ENCODE measurements at places on chromosomes 6 and 20. TPM values are rescaled to one million over a fixed set of nuclear protein-coding genes. Genes with fewer than 3 reads are reported as not detected.

PPARD gene
- 7.7 TPM for polyA plus RNA-seq

ANKRD6 gene
- 2.8 TPM for polyA plus RNA-seq

DNA sequence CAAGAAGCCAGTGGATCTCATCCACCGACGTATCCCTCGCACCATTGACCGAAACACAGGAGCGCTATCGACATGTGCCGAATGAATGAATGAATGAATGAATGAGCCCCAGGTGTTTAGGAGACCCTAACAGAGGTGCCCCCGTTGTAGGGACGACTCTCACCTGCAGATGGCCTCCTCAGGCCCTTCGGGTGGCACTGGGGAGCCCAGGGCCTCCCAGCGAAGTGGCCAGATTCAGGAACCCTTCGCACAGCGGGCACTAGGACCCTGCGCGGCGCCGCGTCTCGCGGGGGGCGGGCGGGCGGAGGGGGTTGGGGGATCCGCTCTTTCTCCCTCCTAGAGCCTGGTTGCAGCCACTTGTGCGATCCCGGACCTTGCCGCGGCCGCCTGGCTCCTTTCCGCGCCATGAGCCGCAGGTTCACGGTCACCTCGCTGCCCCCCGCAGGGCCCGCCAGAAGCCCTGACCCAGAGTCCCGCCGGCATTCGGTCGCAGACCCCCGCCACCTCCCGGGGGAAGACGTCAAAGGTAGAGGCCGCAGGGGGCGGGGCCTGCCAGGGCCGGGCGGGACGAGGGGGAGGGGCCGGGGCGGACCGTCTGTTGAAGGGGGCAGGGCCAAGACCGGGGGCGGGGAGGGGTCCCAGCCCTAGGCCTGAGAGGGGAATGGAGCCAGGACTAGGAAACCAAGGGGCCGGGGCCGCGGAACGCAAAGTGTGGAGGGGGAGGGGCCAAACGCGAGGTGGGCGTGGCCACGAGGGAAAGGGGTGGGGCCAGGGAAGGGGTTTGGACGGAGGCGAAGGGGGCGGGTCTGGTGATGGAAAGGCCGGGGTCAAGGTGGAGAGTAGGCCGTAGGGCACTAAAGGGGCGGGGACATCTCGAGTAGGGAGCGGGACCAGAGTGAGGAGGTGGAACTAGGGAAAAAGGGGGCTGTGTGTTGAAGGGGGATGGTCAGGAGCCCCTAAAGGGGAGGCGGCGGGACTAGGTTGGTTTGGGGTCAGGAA is 7.4 kb upstream of the SLC12A5 start:
- DNase-seq: peak; percentile 53

GRCh38 chr20:62306414-62307187 is 3.8 kb downstream of the ADRM1 start:
- no peak for DNase-seq

DNA sequence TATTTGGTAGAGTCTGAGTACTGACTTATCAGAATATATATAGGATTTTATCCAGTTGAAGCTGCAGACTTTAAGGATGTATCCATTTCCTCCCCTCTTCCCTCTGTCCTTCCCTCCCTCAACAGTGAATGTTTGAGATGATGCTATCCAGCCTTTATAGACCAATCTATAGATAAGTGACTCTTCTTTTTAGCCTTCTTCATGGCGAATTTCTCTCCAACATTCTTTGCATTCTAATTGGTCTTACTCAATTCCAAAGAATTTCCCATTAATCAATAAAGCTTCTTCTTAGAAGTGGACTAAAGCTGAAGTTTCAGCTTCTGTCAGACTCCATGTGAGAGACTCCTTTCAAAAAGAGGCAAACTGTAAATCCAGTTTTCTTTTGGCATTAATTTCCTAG is 99.3 kb downstream of the AIG1 start:
- no peak for DNase-seq

DNA sequence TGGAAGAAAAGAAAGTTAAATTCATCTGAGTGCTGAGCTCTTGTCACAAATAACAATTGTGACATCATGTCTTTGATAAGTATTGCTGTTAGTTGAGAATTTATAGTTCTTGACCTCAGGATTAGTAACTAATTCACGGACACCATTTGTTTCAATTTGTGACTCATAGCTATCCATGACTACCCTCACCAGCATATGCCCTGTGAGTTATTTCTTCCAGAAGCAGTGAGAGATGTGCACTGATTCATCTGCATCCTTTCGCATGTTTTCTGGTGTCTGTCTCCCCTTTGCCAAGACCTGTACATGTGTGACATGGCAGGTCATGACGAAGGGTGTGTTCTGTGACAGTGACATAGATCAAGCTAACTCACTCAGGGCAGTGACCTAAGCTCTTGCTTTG is 86.9 kb downstream of the SOBP start:
- no peak for DNase-seq

- no peak for DNase-seq
Measured at GRCh38 chr20:48790473-48791003, 37.3 kb downstream of the PREX1 start.

GRCh38 chr6:73109659-73110058 is 115.6 kb downstream of the KHDC1L start:
- no peak for DNase-seq

- DNase-seq: no peak
Measured at GRCh38 chr6:5192135-5192794, 68.5 kb downstream of the LYRM4 start.

GRCh38 chr6:107770541-107770940 is 53.6 kb downstream of the SCML4 start:
- no peak for DNase-seq

- no peak for DNase-seq
Measured at GRCh38 chr6:114030767-114031166, 59.8 kb upstream of the HDAC2 start.

DNA sequence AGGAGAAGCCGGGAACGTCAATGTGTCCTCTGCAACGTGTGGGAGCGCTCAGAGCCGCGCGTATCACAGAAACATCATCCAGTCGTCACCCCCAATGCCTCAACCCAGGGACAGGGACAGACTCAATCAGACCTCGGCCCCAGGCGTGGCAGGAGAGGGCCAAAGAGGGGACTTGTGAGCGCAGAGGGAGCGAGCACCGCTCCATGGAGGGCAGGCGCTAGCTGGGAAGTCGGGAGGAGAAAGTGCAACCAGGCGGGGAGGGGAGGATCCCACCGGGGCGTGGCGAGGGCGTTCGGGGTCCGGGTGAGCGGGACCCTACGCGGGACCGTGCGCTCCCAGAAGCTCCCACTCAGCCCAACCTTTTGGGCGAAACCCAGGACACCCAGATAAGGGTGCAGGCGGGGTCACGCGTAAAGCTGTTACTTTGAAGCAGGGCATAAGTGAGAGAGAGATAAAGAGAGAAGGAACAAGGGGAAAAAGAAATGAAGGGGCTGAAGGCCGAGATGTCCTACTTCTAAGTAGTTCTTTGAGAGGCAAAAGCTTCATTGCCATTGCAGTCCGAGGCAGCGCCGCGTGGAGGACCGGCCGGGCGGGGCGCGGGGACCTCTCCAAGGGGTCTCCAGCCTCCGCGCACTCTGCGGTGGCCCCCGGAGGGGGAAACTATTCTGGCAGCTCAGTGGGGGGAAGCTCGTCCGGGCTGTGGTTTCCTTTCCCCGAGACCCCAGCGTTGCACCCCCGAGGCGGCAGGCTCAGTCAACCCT is 862 bp upstream of the SOBP start:
- DNase-seq: peak; percentile 47

GRCh38 chr6:42104804-42105125 is 37.7 kb downstream of the C6orf132 start:
- DNase-seq: no peak

GRCh38 chr6:111614833-111615582 is 9.3 kb upstream of the TRAF3IP2 start:
- no peak for DNase-seq

Data from CD8-positive, alpha-beta memory T cell (primary cell).